Glutamatergic neuron (in vitro differentiated cells): ENCODE measurements at places on chromosomes 7 and 10. TPM values are rescaled to one million over a fixed set of nuclear protein-coding genes. Genes with fewer than 3 reads are reported as not detected.

SPDYE2B gene
- not detected for total RNA-seq

PON3 gene
- total RNA-seq: not detected

BCCIP gene
- 50.9 TPM for total RNA-seq

FOXK1 gene
- total RNA-seq: 41.7 TPM

UTF1 gene
- 0.61 TPM for total RNA-seq

LRGUK gene
- 0.81 TPM for total RNA-seq

FRAT1 gene
- 10.0 TPM for total RNA-seq

PTCD1 gene
- total RNA-seq: 5.5 TPM

CRYGN gene
- total RNA-seq: not detected

GPAM gene
- 13.8 TPM for total RNA-seq

ZNF786 gene
- total RNA-seq: 17.2 TPM

PTPRE gene
- 2.6 TPM for total RNA-seq

EPHA1 gene
- 4.7 TPM for total RNA-seq

LBX1 gene
- total RNA-seq: not detected

HOXA11 gene
- total RNA-seq: not detected

CTNNA3 gene
- total RNA-seq: 3.3 TPM

SHTN1 gene
- 54.8 TPM for total RNA-seq

PSTK gene
- 3.8 TPM for total RNA-seq

GIMAP2 gene
- total RNA-seq: not detected

CALML3 gene
- not detected for total RNA-seq

ITIH5 gene
- 0.29 TPM for total RNA-seq

MSMB gene
- not detected for total RNA-seq

JAKMIP3 gene
- 0.44 TPM for total RNA-seq

FAM3C gene
- total RNA-seq: 19.9 TPM

HOXA5 gene
- not detected for total RNA-seq

FAM237B gene
- total RNA-seq: not detected

BHLHA15 gene
- total RNA-seq: not detected
